ENCODE measurements at places on chromosomes 1 and 21.
A peak's percentile ranks its signal among the peaks of the same experiment; 100 is the strongest.

DNA sequence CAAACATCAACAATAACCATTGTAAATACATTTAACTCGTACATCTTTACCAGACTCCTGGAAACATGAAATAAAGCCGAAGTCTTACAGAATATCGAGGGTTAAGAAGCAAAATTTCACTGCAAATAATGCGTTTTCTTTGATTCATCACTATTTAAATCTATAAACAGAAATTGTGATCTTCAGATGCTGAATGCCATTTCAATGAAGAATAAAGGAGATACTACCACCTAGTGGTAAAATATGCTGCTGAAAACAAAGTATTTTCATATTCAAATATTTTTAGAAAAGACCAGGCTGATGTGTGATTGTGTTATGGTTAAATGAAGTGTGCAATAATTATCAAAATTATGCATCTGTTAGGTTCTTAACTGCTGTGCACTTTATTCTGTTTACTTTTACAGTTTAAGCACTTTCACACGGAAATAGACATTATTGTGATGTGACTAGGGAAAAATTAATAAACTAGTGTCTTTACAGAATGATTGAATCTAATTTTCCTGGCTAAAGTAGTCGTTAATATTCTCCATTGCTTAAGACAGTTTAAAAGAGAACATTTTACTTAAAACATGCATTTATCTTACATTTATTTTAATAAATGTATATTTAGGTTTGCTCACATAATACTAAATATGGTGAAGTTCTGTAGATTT is 1093.1 kb downstream of the MRPL39 start:
- DNase-seq = no peak

DNA sequence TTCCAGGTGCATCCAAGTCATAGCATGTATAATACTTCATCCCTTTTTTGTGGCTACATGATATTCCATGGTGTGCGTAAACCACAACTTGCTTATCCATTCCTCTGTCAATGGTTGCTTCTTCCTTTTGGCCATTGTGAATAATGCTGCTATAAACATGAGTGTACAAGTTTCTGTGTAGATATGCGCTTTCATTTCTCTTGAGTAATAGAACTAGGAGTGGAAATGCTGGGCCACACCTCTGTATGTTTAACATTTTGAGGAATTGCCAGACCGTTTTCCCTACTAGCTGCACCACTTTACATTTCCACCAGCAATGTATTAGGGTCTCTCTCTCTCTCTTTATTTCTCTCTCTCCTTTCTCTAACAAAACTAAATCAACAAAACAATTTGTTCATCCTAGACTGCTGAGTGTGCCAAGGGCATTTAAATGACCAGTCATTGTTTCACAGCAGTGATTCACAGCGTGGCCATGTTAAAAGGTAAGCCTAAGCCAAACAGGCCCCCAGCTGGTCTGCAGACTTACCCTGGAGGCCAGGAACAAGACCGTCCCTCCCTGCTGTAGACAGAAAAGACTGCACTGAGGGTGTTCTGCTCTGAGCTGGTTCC is 53.2 kb upstream of the LYST start:
- DNase-seq = no peak

DNA sequence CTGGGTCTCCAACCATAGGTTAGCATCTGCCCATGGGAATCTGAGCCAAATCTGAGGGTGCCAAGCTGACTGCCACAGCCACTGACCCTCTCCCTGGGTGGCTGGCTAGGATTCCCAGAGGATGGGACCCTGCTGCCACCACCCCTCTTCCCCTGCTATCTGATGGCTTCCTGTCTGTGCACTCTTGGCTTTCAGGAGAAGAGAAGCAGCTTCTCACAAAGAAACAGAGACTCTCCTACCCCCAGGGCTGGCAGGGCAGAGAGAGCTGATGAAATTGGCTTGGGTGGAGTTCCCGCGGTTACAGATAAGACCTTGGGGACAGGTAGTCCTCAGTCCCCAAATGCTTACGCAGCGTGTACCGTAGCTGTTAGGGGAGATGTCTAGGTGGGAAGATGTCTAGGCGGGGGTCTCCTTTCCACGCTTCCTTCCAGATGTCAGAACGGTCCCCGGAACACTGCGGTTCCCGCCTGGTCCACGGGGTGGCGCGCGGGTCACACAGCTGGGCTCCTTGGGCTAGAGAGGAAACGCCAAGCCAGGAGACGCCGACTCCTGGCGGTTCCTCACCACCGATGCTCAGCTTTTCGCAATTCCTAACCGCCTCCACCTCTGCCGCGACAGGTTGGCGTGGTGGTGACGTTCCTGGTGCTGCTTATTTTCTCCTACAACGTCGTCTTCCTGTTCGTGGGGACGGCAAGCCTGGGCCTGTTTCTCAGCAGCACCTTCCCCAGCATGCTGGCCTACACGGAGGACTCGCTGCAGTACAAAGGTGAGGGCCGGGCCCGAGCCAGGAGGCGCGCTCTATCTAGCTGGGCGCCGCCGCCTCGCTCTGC is 40.1 kb downstream of the ELK4 start:
- DNase-seq = peak; percentile 80

DNA sequence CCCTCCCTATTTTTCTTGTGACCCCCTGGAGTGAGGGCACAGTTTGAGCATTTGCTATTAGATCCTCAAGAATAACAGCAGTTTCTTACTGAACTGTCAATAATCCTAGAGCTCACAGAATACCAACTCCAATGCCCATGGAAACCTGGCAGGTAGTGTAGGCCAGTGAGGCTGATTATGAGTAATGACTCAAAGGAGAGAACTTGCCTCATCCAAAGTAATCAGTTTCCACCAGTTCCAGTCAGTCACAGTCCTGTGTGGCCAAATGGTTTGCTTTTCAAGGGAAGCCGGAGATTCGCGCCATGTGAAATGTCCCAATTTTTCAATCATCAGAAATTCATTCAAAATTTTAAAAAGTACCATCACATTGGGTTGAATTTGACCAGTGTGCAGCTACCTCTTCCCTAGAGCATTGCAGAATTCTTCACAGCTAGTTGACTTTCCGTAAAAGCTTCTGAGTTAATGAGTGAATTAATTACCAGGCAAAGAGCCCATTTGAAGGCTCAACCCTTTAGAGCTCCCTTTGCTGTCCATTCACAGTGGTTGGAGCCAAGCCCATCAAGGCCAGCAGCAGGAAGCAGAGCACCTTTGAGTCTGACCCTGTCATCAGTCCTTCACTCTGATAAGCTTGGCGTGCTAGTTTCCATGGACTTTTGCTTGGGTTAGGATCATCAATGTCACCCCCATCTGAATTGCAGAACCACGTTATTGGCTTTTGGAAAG is 170.3 kb downstream of the KAZN start:
- no peak for DNase-seq

DNA sequence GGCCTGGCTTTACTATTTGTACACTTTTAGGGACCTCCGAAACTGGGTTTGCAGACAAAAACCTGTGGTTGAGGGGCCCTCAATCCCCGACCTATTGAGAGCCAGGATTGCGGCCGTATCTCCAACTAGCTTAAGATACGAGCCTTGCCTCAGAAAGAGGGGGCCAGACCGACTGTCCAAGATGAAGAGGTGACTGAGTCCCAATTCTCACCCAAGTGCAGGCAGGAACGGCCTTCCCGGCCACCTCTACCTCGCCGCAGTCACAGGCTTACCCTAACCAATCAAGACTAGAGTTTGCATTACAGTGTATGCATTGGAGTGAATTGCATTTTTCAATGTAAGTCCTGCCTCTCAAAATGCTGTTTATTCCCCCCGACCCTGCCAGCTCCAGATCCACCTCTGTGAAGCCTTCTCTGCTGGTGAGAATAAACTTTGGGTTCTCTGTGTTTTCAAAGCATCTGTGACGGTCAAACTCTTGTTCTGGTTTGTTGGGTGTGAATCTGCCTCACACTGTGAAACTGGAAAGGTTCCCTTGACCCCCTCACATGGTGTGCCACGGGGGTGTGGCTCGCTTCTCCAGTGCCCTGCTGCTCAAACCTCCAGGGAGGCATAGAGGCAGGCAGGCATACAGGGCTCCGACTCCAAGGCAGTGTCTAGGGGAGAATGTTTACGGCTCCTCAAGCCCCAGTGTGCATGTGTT is 62.2 kb upstream of the WLS start:
- no peak for DNase-seq

DNA sequence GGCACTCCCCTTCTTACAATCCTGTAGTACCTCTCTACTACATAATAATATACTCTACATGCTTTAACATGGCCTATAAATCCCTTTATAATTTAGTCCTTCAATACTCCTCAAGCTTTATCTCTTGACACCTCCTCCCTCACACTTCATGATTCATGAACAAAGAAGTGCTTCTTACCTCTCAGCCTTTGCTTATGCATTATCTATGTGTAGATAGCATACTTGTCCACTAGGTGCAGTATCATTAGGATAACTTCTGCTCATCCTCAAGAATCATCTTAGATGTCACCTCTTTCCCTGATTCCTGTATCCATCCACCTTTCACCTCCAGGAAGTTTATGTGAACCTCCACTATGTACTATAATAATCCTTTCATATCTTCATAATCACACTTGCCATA is 74.4 kb downstream of the COL24A1 start:
- DNase-seq = no peak

GRCh38 chr1:149936992-149937705 is 470 bp upstream of the MTMR11 start:
- no peak for DNase-seq

DNA sequence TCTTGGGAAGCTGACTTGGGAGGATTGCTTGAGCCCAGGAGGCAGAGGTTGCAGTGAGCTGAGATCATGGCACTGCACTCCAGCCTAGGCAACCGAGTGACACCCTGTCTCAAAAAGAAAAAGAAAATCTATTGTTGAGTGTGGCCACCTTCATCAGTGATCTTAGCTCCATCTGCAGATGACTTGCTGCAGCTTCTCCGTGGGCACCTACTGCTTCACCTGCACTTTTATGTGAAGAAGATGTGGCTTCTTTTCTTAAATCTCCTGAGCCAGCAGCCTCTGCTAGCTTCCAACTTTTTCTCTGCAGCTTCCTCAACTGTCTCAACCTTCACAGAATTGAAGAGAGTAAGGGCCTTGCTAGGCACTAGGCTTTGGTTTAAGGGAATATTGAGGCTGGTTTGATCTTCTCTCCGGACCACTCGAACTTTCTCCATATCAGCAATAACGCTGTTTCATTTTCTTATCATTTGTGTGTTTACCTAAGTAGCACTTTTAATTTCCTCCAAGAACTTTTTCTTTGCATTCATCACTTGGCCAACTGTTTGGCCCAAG is 28.0 kb downstream of the AGPAT3 start:
- DNase-seq = no peak

GRCh38 chr1:34500451-34500850 is 254.4 kb upstream of the GJB5 start:
- no peak for DNase-seq

DNA sequence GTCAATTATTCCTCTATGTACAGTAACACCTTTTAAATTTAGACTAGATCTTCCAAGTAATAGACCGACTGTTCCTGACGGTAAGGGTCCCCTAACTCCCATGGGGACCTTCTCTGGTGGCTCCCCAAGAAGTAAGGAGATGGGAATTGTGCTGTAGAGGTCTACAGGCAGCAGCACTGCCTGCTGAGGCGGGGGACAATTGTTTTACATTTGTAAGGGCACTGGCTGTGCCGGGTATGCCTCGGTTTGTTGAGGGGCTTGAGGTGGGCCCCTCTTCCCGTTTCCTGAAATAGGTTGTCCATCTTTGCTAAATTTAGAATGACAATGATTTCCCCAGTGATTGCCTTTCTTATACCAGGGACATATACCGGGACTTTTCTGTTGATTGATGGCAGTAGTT is 13.1 kb upstream of the L1TD1 start:
- no peak for DNase-seq

DNA sequence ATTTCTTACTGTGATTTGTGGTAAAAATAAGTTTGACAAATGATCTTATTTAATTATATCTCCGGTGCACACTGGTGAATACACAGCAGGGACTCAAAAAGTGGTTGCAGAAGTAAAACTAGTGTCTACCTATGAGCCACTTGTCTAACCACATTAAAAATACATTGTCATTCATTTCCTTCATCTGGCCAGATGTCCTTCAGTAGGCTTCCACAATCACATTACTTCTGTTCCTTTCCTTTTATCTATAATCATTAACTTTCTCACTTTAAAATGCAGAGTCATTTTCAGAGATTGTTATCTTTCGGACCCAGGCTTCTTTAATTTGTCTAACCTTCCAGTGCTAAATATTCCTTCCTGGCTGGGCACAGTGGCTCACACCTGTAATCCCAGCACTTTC is 3.0 kb downstream of the RBBP5 start:
- no peak for DNase-seq

- DNase-seq = peak; percentile 46
Measured at GRCh38 chr21:45923146-45923545, 58.4 kb upstream of the COL6A1 start.

DNA sequence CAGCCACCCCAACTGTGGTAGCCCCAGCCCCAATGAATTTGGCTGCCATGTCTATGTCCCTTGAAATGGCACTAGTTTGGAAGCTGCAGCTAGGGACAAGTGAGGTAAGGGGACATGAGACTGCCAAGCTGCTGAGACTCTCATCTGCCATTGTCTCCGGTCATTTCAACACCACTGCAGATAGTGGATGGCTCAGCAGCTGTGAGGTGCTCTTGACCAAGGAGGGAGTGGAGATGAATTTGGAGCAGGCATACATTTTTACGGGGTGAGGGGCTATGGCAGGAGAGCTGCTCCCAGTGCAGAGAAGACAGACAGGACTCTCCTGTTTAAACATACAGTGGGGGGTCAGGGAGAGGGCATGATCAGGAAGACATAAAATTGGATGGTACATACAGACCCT is 315.5 kb upstream of the CAMK1G start:
- no peak for DNase-seq

GRCh38 chr1:27318596-27318995 is 3.4 kb upstream of the TMEM222 start:
- no peak for DNase-seq

DNA sequence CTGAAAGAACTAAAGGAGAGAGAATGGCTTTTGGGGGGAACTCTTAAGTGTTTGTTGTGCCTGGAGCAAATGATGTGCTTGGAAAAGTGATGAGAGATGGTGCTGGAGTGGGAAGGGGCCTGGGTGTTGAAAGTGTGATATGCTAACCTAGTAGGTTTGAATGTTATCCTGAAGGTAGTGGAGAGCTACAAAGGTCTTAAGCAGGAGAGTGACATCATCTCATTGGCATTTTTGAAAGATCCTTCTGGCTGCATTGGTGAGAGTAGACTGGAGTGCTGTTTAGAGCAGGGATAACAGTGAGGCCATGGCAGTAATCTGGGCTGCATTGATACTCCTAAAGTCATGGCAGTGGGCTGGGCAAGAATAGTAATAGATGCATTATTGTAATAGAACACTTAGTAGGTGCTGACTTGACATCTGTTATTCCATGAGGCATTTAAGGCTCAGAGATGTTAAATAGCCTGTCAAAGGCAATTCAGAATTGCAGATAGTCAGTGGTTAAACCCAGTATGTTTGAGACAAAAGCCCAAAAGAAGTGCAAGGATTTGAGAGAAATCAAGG is 44.5 kb downstream of the MDM4 start:
- no peak for DNase-seq

DNA sequence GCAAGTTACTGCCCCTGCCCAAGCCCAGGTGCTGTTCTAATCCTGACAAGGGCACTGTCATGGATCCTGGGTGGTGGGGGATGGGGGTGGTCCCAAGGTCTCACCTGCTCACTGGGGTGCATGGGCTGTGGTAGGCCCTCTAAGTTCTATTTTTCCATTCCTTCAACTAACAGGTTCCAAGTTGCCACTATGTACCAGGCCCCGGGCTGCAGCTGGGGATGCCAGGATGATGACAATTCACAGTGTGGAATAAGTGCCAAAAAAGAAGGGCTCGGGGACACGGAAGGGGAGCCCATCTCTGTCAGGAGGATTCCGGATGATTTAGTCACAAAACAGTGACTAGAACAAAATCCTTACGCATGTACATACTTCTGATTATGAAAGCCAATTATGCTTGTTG is 76.0 kb downstream of the STUM start:
- no peak for DNase-seq
